ENCODE measurements at places on chromosomes 6 and 20. TPM values are rescaled to one million over a fixed set of nuclear protein-coding genes. Genes with fewer than 3 reads are reported as not detected.
A peak's percentile ranks its signal among the peaks of the same experiment; 100 is the strongest.

DNA sequence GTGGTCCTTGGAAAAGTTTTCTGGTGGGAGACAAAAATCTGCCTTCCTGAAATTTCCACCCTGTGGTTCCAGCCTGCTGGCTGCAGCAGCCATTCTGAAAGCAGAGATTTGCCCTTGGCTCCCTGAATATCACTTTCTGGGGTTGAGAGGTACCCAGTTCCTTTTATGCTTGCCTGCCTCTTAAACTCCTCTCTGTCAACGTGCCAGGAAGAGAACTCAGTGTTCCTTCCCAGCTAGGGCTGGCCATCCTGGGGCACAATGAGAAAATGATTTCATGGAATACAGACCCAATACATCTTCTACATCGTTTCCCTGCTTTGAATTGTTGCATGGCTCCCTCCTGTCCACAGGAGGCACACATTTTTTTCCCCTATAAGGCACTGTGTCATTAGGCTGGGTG lies 1.6 kb upstream of the DSN1 start:
- peaks cover 8% of the 10 kb centered on the region for H3K4me1 ChIP-seq
- no peak overlapping the region for H3K27ac ChIP-seq
- no peaks in the 10 kb centered on the region for H3K27me3 ChIP-seq
- DNase-seq: no peak
- peak overlapping the region; percentile 23 for H3K4me3 ChIP-seq
- H3K36me3 ChIP-seq: peaks cover 4% of the 10 kb centered on the region

Gene SMPDL3A
- not detected for total RNA-seq

Gene TNF
- total RNA-seq: 89.2 TPM

DNA sequence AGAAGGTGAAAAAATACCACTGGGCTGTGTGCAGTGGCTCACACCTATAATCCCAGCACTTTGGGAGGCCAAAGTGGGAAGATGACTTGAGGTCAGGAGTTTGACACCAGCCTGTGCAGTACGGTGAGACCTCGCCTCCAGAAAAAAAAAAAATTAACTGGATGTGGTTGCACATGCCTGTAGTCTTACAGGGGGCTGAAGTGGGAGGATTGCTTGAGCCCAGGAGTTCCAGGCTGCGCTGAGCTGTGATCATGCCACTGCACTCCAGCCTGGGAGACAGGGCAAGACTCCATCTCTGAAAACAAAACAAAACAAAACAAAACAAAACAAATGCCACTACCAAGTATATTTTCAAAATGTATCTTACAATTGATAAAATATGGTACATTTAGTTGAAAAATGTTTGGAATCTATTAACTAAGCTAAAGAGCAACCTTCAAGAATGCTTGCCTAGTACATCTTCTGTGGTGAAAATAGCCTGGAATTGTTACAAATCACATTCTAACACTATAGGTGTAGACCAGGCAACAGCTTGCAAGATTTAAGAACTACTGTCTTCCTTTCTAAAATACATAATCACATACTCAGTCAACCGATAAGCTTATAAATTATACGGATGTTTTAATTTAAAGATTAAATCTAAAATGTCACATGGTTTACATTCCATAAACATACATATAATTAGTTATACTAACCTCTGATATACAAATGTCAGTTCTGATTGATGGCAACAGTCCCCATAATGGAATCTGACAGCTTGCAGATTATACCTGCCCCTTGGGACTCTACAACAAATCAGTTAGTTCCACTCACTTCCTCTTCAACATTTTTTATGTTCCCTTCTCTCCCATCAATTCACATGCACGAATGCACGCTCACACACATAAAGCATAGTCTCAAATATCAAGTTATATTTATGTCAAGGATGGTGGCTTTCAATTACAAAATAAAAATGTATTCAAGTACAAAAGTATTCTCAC lies 150.8 kb downstream of the ASCC3 start:
- DNase-seq: no peak
- H3K4me3 ChIP-seq: no peak overlapping the region
- no peaks in the 10 kb centered on the region for H3K4me1 ChIP-seq
- H3K36me3 ChIP-seq: peaks cover 3% of the 10 kb centered on the region
- no peaks in the 10 kb centered on the region for H3K27me3 ChIP-seq

DNA sequence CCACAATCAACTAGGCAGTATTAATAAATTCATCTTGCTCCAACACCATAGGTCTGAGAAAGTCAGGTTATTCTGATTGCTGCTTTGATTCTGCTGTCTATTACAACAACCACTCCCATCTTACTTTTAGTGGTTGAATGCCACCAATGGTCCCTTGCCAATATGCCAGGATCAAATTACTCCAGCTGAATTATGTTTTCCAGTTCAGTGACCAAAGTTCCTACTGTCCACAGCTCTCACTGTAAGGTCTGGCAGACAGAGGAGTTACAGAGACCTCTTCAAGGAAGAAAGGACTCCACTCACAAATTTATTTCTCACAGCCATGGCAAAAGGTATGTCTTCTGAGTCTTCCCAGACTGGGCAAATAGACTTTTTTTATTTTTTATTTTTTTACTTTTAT lies 557.0 kb downstream of the HAO1 start:
- no peaks in the 10 kb centered on the region for H3K27me3 ChIP-seq
- no peak for DNase-seq
- no peaks in the 10 kb centered on the region for H3K36me3 ChIP-seq
- H3K4me3 ChIP-seq: no peak overlapping the region
- H3K4me1 ChIP-seq: no peaks in the 10 kb centered on the region

DNA sequence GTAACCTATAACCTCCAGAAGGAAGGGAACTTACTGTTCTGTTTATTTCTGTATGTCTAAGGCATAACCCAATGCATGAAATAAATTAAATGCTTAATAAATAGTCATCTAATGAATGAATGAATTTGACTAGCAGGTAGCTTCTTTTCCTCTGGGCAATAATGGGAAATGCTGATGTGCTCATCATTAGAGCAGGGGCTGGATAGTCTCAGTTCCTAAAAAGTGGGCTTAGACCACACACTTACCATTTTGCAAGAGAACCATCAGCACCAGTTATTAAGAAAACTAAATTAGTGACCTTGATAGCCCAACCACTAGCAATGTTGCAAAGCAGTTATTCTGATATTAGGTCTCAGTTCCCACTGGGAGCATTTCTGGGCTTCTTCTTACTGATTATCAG lies 449.7 kb downstream of the CDC5L start:
- H3K27me3 ChIP-seq: no peaks in the 10 kb centered on the region
- no peak overlapping the region for H3K4me3 ChIP-seq
- no peak overlapping the region for H3K27ac ChIP-seq
- H3K36me3 ChIP-seq: peaks cover 6% of the 10 kb centered on the region

GRCh38 chr6:24743944-24744335 lies 25.0 kb upstream of the C6orf62 start:
- H3K36me3 ChIP-seq: no peaks in the 10 kb centered on the region
- H3K4me3 ChIP-seq: no peak overlapping the region
- H3K27ac ChIP-seq: peak overlapping the region; percentile 84
- no peaks in the 10 kb centered on the region for H3K27me3 ChIP-seq

Gene PTGIS
- total RNA-seq: 1.6 TPM

GRCh38 chr6:136784271-136784664 lies 8.0 kb downstream of the MAP3K5 start:
- no peak for DNase-seq
- peaks cover 74% of the 10 kb centered on the region for H3K4me1 ChIP-seq
- H3K27ac ChIP-seq: peak overlapping the region; percentile 78
- no peaks in the 10 kb centered on the region for H3K27me3 ChIP-seq
- H3K36me3 ChIP-seq: peaks cover 16% of the 10 kb centered on the region

DNA sequence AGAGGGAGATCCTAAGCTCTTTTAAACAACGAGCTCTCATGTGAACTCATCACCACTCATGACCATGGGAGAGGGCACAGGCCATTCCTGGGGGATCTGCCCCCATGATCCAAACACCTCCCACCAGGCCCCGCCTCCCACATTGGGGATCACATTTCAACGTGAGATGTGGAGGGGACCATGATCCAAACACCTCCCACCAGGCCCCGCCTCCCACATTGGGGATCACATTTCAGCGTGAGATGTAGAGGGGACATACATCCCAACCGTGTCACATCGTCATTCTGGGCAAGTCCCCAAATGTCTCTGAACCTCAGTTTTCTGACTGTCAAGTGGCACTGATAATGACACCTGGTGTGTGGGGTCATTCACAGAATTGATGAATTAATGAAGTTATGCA lies 641.8 kb downstream of the CDH26 start:
- no peaks in the 10 kb centered on the region for H3K4me1 ChIP-seq
- peaks cover 1% of the 10 kb centered on the region for H3K27me3 ChIP-seq
- H3K27ac ChIP-seq: no peak overlapping the region
- DNase-seq: no peak
- H3K4me3 ChIP-seq: no peak overlapping the region

GRCh38 chr20:5041433-5041832 lies 40.1 kb upstream of the SLC23A2 start:
- DNase-seq: no peak
- no peak overlapping the region for H3K27ac ChIP-seq
- peaks cover 9% of the 10 kb centered on the region for H3K4me1 ChIP-seq
- no peaks in the 10 kb centered on the region for H3K36me3 ChIP-seq

DNA sequence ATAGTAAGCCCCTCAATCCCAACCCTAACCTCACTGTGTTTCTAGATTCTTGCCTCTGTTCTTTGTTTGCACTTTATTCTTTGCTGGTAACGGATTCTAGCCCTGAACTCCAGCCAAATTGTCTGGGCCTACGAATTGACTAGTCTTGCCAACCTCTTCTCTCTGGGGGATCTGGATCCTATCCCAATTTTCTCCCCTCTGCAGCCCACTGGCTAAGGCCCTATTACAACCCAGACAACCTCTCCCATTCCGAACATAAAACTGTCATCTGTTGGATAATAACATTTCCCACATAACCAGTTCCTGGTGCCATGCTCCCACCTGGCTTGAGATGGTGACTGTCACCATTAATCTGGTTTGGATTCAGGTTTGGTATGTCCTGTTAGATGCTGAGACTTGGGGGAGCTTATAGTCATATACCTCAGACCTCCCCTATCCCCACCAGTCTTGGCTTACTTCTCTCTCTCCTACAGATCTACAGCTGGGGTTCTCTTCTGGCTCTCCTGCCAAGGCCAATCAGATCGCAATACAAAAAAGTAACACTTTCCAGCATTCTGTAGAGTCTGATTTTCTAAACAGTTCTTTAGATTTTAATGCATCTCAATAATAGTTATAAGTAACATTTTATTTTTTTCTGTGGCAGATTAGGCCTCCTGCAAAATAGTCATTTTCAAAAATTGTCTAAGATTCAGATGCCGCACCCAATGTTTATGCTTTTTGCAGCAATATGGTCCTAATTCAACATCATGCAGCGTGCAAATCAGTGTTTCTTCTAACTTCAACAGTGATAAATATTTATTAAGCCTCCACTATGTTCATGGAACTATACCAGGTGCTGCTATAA lies 29.8 kb upstream of the AHI1 start:
- H3K27ac ChIP-seq: no peak overlapping the region
- H3K27me3 ChIP-seq: no peaks in the 10 kb centered on the region
- H3K4me1 ChIP-seq: no peaks in the 10 kb centered on the region
- no peak for DNase-seq

GRCh38 chr20:31857861-31858759 lies 12.2 kb downstream of the DUSP15 start:
- H3K36me3 ChIP-seq: no peaks in the 10 kb centered on the region
- peaks cover 24% of the 10 kb centered on the region for H3K27me3 ChIP-seq
- peak; percentile 19 for DNase-seq
- H3K27ac ChIP-seq: no peak overlapping the region

DNA sequence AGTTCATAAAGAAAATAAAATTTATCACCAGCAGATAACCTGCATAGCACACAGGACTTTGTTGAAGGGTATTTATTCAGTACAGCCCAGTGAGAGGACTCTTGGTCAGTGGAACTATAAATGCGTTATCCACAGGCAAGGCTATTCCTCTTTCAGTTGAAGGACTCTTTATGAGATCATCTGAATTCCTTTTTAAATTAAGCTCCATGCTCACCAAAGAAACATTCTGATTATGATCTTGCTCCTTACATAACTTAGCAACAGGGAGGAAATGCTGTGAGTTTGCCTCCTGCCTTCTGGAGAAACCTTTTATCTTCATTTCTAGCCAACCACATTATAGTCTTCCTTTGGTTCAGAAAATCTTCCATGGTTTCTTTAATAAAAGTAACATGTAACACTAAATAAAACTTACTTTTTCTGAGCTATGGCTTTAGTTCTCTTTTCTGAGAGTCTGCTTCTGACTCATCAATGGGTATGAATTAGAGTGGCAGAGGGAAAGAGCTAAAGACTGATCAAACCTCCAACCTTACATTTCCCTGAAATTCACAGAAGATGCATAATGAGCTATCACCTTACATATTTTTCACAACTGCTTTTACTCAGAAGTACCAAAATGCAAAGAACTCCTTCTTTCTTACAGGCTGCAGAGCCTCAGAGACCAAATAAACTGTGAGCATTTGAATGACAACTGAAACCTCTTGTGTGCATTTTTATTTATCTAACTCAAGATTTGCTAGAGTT lies 267.2 kb downstream of the ADGRG6 start:
- peaks cover 5% of the 10 kb centered on the region for H3K36me3 ChIP-seq
- H3K4me3 ChIP-seq: no peak overlapping the region
- no peak for DNase-seq

DNA sequence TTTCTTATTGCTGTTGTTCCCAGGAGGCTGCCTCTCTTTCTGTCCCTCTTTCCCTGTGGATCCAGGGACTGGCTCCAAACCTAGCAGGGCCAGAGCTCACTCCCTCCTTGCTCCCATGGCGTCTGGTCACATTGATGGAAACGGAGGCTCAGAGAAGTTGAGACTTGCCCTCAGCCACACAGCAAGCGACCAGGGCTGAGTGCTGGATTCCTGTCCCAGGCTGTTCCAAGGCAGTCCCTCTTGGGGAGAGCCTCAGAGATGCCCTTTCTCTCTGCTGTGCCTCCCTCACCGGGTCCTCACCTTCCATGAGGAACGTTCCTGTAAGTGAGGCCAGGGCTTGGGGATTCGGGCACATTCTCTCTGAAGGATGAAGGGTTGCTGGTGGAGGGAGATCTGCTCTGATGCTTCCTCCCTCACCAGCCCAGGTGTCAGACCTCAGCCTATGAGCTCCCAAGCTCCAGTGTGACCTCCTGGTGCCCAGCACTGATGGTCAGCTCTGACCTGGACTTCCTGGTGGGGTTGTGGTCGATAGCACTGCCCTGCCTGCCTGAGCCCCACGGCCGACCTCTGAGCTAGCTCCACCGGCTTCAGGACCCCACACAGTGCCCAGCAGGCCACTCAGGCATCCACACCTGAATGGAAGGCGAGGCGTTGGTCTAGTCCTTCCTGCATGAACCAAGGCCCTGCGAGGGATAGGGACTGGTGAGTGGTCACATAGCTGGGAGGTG lies 26.8 kb downstream of the SUN5 start:
- peaks cover 39% of the 10 kb centered on the region for H3K4me1 ChIP-seq
- no peak overlapping the region for H3K4me3 ChIP-seq
- no peaks in the 10 kb centered on the region for H3K27me3 ChIP-seq
- H3K36me3 ChIP-seq: peaks cover 20% of the 10 kb centered on the region
- no peak for DNase-seq

GRCh38 chr6:146267447-146267846 lies 238.6 kb downstream of the GRM1 start:
- no peaks in the 10 kb centered on the region for H3K27me3 ChIP-seq
- H3K4me1 ChIP-seq: no peaks in the 10 kb centered on the region
- no peak overlapping the region for H3K4me3 ChIP-seq

Data from activated CD8-positive, alpha-beta T cell treated with anti-CD3 and anti-CD28 coated beads for 36 hours (primary cell).